ENCODE measurements at places on chromosomes 6 and 20.

DNA sequence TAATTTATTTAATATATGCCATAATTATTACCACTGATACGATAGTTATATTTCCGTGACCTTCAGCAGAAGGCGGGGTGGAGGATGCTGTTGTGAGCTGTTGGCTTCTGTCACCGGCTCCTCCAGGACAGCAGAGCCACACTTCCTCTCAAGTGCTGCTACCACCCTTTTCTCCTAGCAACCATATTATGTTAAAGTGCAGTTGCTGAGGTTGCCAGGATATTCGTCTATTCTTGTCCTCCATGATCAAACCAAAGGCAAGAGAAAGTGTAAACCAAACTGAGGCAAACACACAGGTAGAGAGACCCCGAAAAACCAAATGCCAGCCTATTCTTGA is 27.8 kb downstream of the RGS17 start:
- DNase-seq, result no peak

- DNase-seq, result no peak
These were observed 2.6 kb upstream of the NR2E1 start for GRCh38 chr6:108163267-108163643.

DNA sequence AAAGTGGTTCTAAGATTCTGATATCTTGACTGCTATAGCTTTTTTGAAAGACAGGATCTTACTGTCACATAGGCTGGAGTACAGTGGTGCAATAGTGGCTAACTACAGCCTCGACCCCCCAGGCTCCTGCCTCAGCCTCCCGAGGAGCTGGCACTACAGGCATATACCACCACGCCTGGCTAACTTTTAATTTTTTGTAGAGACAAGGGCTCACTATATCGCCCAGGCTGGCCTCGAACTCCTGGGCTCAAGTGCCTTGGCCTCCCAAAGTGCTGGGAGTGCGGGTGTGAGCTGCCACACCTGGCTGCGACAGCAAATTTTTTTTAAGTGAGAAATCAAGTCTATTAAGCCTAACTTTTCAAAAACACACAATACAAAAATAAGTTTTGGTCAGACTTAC is 106.6 kb downstream of the NOL4L start:
- no peak for DNase-seq

- no peak for DNase-seq
These were observed 608.7 kb downstream of the EYS start for GRCh38 chr6:65098349-65098748.

GRCh38 chr6:41036186-41036585 is 2.8 kb downstream of the UNC5CL start:
- DNase-seq, result no peak

DNA sequence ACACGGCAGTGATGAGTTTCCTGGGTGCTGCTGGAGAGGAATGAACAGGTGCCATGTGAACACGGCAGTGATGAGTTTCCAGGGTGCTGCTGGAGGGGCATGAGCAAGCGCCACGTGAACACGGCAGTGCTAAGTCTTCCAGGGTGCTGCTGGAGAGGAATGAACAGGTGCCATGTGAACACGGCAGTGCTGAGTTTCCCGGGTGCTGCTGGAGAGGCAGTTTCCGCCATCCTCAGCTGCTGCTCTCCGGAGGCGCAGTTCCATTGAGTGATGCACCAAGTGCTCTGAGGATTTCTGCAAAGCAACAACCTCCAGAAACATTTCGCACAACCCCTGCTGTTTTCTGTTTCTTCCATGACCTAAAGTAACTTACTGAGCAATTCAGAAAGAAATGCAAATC is 155.4 kb downstream of the SMOC2 start:
- no peak for DNase-seq

- no peak for DNase-seq
These were observed 9.8 kb downstream of the SOX4 start for GRCh38 chr6:21603082-21603952.

- DNase-seq, result no peak
These were observed 13.7 kb upstream of the PAK5 start for GRCh38 chr20:9852566-9852965.

GRCh38 chr20:30611239-30611984 is 646.1 kb upstream of the DEFB115 start:
- DNase-seq, result no peak

DNA sequence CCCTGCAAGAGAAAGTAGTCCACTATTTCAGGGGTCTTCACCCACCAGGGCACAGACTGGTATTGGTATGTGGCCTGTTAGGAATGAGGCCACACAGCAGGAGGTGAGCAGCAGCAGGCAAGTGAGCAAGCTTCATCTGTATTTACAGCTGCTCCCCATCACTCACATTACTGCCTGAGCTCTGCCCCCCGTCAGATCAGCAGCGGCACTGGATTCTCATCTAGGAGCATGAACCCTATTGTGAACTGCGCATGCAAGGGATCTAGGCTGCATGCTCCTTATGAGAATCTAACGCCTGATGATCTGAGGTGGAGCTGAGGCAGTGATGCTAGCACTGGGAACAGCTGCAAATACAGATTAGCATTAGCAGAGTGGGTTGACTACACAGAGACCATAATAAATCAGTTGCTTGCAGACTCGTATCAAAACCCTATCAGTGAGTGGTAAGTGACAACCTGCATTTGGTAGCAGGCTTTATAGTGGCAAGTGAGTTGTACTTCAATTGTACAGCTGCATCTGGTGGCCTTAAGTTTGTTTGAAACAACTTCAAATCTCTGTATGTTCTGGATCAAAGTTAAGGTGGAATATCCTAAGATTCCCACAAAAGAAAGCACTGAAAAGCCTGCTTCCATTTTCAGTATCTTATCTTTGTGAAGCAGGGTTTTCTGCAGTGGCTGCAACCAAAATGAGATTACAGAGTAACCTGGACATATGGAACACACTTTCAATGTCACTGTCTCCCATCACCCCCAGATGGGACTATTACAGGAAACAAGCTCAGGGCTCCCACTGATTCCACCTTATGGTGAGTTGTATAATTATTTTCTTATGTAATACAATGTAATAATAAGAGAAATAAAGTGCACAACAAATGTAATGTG is 12.8 kb downstream of the C6orf141 start:
- DNase-seq, result no peak

DNA sequence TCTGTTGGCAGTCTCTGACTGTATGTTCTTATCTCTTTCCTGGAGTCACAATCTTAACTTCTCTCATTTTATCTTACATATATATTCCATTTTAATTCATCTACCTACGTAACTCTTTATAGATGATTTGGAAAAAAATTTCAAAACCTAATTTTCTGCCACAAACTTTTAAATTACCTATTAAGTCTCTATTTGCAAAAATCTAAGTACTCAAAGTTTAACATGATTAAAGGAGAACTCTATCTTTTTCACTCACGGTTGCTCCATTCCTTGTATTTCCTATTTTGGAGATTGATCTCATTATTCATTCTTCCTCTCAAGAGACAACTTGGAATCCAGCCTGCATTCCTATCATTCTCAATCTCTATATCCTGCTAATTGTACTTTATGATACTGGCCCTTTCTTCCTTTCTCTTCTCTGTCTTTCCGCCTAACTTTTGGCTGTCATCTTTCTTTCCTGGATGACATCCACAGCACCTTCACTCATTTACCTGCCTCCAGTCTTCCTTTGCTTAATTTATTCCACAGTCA is 1071.1 kb upstream of the CITED2 start:
- DNase-seq, result no peak

GRCh38 chr6:33838983-33839382 is 35.2 kb upstream of the MLN start:
- no peak for DNase-seq

- no peak for DNase-seq
These were observed 6.0 kb upstream of the ARMC12 start for GRCh38 chr6:35730745-35731413.

DNA sequence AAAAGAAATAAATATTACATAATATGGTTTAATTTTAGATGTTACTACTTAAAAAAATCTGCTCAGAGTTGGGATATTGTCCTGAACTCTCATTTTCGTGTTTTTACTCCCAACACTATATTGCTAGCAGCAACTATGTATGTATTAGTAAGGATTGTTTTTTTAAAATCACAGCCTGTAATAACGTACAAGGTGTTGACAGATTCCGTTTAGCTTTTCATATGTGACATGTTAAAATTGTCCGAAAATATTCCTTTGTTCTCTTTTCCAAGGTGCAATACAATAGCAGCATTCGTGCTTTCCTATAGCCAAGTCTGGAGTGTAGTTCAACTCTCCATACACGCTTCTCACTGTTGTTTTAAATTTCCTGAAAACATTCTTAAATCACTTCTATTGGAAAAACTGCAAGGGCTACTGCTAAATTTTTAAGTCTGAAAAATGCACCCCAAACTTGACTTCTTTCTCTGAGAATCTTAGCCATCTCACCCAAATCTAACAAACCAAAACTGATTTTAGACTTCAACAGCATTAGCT is 59.0 kb upstream of the HFE start:
- no peak for DNase-seq

Measured in naive B cell (primary cell).